Naive thymus-derived CD4-positive, alpha-beta T cell (primary cell): ENCODE measurements at places on chromosomes 11 and 22. TPM values are rescaled to one million over a fixed set of nuclear protein-coding genes. Genes with fewer than 3 reads are reported as not detected.

The PICK1 gene
- 27.8 TPM for total RNA-seq

The NRIP3 gene
- 0.73 TPM for total RNA-seq

The RRP7A gene
- 43.2 TPM for total RNA-seq

The OR8D4 gene
- total RNA-seq, result not detected

The CYP2R1 gene
- total RNA-seq, result 14.7 and 14.9 TPM in 2 replicates

The C22orf42 gene
- total RNA-seq, result not detected

The CABP4 gene
- 2.5 TPM for total RNA-seq

The IRAG1 gene
- not detected in 2 replicates for total RNA-seq

The PDGFD gene
- total RNA-seq, result 0.40 TPM

The LRRC4C gene
- total RNA-seq, result not detected

- no peak for DNase-seq
These were observed 96.0 kb upstream of the PITPNB start for GRCh38 chr22:28015046-28015425.

GRCh38 chr11:16790486-16791190 is 52.2 kb downstream of the C11orf58 start:
- DNase-seq, result no peak

DNA sequence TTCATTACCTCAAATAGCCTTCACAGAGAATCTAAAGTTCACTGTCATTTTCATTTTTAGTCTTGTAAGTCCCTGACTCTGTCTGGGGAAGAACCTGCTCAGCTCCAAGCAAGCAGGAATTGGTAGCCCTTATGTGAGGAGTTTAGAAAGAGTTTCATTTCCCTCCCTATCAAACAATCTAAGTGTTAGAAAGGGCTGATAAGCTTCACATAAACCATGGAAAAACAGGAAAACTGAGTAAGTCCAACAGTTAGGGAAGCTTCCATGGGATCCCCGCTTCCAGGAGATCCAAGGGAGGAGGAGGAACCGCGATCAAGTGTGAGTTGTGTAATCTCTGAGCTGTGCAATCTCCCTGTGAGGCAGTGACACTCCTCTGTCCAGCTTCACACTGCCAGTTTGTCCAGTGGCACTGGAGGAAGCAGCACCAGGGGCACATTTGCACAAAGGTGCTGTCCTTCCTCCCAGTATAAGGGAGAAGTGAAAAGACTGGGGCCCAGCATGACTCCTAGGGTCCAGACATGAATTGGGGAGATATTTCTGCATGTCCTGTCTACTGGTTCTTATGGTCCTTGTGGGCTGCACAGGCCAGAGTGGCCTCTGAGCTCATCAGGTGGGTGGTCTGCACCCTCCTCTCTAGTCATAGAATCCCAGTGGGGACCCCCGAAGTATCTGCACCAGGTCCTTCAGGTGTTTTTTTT is 4.3 kb downstream of the PRAME start:
- no peak for DNase-seq

GRCh38 chr11:103618528-103618927 is 417.9 kb upstream of the DDI1 start:
- DNase-seq, result no peak

DNA sequence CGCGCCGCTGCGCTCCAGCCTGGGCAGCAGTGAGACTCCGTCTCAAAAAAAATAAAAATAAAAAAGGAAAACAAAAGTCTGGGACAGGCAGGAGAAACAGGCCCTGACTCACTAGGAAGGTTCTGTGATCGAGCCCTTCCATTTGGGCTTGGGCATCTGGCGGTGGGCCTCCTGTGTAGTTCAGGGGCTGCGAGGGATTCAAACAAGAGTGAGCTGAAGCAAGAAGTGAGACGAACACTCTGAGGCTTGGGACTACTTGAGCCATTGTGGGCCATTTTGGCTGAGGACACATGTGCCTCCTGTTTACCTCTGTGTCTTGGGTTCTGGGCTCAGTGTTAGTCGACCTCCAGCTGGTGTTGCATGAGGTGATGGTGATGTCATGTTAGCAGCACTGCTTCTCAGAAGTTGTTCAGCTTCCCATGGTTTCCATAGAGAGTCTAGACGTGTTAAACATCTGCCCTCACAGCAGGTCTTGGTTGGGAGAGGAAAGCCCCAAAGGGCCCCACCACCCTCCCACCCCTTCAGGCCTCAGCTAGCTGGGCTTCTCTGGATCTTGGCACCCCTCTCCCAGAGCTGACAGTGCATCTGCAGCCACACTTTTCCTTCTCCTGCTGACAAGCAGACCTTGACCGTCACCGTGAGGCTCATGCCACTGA is 57.8 kb downstream of the MED15 start:
- no peak for DNase-seq

DNA sequence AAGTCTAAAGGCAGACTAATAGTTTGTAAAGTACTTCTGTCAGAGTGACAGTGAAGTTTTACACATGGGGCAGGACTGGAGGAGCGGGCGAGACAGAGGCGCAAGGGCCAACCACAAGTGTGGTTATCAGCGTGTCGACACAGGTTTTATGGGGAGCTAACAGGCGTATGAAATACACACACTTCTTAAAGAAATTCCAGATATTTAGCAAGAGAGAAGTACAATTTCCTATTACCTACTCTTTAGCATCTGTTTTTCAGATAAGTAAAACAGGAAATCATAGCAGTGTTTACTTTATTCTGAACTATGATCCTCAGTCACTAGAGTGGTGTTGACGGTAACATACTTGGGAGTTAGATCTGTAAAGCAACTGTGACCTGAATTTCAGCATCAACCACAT is 22.5 kb downstream of the VSIG10L2 start:
- no peak for DNase-seq

DNA sequence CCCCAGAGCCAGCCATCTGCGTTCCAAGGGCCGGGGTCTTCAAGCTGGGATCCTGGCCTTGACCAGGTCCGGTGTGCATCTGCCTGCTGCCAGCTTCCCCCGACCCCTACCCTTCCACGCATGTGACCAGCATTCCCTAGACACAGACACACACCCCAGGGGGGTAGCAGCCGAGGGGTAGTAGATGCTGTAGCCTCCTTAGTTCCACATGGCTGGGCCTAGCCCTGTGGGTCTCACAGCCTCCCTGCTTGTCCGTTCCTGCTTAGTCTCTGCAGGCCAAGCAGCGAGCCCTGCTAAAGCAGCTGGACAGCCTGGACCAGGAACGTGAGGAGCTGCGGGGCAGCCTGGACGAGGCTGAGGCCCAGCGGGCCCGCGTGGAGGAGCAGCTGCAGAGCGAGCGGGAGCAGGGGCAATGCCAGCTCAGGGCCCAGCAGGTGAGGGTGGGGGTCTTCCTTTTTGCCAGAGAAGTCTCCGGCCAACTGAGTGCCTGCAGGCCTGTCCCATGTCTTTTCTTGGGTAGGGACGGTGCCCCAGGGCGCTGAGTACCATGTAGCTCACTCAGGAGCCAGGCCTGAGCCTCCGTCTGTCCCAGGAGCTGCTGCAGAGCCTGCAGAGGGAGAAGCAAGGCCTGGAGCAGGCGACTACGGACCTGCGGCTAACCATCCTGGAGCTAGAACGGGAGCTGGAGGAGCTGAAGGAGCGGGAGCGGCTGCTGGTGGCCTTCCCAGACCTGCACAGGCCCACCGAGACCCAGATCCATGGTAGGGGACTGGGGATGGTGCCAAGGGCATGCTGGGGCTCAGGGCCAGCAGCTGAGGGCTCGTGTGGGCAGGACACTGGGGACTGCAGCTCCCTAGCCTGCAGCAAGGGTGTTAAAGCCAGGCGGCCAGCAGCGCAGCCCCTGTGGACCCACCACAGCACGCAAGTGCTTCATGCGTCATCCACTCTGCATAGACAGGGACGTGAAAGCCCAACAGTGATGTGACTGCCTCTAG is 13.6 kb downstream of the RNF215 start:
- DNase-seq, result no peak

- DNase-seq, result no peak
These were observed 4.9 kb upstream of the EXT2 start for GRCh38 chr11:44090539-44090938.

GRCh38 chr11:18372201-18372600 is 22.2 kb upstream of the LDHA start:
- no peak for DNase-seq

DNA sequence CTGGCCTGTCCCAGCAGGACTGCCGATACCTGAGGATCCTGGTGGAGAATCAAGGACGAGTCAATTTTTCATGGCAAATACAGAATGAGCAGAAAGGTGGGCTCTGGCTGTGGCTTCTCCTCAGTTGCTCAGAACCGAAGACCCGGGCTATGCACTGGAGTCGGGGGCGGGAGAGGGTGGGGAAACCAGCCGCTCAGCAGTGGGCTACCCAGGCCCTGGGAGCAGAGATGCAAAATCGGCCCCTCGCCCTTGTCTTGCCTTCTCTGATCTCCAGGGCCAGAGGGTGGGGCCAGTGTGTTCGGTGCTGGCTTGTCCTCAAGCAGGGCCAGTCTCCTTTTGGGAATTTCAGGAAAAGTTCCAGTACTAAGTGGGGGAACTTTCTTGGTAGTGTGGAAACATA is 18.4 kb upstream of the GLB1L2 start:
- no peak for DNase-seq

DNA sequence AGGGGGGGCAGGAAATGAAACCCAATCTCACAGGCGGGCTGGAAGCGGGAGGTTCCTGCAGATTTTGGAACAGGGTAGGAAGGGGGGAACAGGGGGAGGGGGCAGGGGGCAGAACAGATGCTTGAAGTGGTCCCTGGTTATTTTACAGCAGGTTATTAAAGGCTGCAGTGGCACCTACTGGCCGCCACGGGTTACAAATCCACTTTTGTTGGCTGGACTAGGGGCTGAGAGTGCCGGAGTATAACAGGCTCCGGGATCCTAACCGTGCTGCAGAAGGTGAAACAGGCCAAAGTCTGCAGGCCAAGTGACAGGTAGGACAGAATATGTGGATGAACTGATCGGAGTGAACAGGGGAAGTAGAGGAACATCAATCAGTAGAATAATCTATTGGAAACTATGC is 2.5 kb downstream of the ROBO3 start:
- DNase-seq, result no peak

DNA sequence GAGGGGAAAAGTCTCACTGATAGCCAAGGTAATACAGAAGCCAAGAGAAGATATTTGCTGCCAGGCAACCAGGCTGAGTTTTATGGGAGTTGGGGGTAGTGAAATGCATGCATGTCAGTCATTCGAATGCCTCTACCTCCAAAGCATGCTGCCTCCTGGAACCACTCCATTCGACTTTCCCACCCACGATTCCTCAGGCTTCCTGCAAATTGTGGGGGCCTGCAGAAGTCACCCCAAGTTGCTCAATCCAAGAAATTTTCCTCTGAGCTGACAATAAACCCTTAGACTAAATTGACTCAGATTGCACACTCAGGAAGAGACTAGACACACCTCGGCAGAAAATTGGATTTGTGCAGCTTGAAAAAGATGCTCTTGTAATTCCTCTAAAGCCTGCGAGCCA is 73.6 kb upstream of the GRK3 start:
- no peak for DNase-seq

GRCh38 chr11:46331282-46331984 is 15.8 kb upstream of the DGKZ start:
- peak; percentile 83 for DNase-seq

DNA sequence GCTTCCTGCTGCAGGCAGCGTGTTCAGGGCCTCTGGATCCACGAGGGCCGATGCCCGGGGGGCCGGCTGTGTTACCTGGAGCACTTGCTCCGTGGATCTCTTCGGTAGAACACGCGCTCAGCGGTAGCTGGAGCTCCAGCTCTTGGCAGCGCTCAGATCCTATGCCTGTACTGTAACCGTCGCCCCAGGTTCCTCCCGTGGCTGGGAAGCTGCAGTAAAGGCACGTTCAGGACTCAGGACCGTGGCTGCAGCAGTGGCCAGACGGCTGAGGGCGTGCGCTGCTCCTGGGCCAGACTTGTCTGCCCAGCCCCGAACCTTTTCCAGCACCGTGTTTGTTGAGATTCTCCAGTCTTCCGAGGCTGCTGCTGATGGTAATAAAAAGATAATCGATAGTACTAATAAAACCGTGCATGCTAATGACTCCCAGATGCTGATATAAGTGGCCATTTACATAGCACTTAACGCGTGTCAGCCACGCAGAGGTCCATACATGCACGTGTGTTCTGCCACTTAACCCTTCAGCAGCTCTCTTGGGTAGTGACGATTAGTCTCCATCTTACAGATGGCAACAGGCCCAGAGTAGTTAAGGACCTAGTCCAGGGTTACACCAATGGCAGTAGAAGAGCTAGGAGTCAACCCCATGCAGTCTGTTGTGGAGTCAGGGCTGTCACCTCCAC is 1.4 kb downstream of the MOV10L1 start:
- DNase-seq, result no peak

GRCh38 chr11:90587896-90588295 is 365.0 kb upstream of the CHORDC1 start:
- DNase-seq, result no peak

DNA sequence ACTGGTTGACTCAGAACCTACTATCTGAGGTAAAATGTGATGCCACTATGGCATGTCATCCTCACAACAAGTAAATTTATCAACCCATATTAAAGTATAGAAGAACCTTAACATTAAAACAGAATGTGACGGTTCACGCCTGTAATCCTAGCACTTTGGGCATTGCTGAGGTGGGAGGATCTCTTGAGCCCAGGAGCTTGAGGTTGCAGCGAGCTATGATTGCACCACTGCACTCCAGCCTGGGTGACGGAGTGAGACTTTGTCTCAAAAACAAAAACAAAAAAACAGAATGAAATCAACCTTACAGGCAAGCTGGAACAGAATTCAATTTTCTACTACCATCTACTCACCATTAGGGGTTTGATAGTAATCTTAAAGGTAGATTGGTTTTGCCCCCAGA is 86.2 kb downstream of the PLEKHA7 start:
- no peak for DNase-seq

DNA sequence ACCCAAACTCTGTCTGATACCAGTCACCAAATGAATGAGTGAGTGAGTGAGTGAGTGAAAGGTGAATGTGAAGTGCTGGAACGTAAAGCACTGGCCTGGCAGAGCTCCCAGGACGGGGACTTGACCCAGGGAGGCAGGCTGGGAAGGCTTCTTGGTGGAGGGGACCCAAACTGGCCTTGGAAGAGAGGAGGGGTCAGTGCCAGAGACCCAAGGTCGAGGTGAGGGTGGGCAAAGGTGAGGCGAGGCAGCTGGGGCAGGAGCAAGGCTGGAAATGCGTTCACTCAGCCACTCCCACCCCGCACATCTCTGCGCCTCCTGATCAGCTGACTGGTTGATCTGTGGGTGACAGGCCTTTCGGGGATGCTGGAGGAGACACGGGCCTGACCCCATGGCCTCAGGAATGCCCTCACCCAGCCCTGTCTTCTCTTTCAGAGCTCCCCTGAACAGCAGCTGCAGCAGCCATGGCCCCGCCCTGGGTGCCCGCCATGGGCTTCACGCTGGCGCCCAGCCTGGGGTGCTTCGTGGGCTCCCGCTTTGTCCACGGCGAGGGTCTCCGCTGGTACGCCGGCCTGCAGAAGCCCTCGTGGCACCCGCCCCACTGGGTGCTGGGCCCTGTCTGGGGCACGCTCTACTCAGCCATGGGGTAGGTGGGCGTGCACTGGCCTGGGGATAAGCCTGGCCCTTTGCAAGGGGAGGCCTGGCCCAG is 7.6 kb downstream of the TSPO start:
- no peak for DNase-seq

- DNase-seq, result no peak
These were observed 16.7 kb upstream of the PACSIN2 start for GRCh38 chr22:43031617-43032016.

GRCh38 chr22:22927196-22927887 is 39.7 kb downstream of the IGLL5 start:
- DNase-seq, result no peak

GRCh38 chr11:124315052-124315451 is 1.3 kb upstream of the OR8D1 start:
- no peak for DNase-seq

GRCh38 chr11:26473216-26474194 is 98.6 kb downstream of the MUC15 start:
- DNase-seq, result no peak
